ENCODE measurements at places on chromosomes 3 and 15.

DNA sequence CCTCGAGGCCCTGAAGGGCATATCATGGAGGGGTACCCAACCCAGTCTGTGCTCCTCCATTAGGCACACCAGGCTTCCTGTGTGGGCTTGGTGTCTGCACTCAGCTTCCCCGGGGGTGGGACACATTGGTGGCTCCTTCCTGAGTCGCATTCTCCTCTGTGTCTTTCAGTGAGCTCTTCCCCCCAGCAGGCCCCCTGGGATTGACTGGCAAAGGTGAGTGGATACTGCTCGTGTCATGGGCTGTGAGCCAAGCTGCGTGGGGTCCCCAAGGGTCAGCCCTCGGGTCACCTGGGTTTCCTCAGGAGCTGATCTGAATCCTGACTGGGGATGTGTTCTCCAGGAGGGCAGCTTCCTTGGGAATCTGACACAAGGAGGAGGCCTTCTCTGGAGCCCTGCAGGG is 231.0 kb downstream of the SNRPN start:
- DNase-seq = no peak

- no peak for DNase-seq
Observed at GRCh38 chr3:182979674-182980191, 605 bp downstream of the DCUN1D1 start.

DNA sequence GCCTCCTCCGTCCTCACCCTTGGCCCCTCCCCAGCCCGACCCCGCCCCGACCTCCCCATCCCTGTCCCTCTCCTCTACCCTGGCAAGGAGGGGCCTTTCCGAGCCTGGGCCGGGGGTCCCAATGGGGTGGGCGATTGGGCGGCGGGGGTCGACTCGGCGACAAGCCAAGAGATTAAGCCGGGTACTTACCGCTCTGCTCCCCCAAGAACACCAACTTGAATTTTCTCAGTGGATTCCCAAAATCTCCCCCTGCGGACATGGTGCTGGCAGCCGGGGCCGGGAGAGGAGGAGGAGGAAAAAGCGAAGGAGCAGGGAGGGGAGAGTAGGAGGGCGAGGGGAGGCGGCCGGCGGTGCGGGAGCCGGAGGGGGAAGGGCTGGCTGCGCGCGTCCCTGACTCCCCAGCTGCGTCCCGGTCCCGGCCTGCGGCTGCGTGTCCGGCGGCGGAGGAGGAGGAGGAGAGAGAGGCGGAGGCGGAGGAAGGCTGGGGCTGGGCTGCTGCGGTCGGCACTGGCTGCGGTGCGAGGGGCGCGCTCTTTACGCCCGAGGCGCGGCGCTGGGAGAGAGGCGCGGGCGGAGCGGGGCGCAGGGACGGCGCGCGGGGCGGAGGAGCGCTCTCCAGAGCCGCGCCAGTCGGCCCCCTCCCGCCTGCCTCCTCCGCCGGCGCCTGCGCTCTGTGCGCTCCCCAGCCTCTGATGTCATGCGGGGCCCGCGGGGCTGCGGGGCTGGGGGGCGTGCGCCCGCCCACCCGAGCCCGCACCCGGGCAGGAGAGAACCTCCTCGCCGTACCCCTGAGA is at the start of gene RAB6B:
RAB6B (minus strand) TSS at position 675 of the 794 bp plus-strand sequence; CDS start at position 259, 416 bp downstream.
- DNase-seq = no peak

GRCh38 chr3:10223676-10224639 is 24.3 kb upstream of the TATDN2 start:
- DNase-seq = no peak

DNA sequence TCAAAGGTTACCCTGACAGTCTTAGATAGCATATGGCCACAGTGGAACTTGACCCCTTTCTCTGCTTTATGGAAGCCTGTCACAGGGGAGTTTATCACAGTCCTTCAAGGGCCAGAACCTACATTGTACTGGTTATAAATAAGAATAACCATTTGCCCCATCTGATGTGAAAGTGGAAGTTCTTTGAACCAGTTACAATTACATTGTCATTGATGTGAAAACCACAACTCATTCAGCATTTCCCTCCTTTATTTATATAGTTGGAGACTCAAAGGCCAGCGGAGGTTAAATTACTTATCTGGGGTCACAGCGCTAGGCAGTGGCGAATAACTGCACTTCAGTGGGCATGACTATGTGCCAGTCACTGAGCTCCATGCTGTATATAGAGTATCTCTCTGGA is 60.5 kb upstream of the TBC1D5 start:
- no peak for DNase-seq

DNA sequence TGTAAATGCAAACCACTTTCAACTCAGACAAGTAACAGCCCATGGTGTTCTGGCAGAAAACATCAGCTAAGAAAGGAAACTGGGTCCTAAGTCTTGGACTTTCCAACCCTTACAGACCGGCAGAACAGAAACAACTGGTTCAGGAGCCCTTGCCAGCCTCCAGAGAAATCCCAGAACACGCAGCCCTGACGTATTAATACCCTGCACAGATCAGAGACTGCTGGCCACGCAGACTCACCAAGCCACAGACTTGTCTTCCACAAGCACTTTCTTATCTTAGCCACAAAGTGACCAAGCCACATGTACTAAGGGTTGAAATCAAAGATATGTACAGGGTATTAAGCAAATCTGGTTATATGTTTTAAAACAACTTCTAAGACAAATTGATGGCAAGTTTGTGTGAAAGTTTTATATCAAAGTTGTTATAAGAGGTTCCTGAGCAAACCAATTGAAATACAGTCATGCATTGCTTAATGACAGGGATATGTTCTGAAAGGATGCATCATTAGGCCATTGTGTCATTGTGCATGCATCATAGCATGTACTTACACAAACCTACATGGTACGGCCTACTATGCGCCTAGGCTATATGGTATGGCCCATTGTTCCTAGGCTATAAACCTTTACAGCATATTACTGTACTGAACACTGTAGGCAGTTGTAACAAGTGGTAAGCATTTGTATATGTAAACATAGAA is 36.8 kb downstream of the BTD start:
- no peak for DNase-seq

DNA sequence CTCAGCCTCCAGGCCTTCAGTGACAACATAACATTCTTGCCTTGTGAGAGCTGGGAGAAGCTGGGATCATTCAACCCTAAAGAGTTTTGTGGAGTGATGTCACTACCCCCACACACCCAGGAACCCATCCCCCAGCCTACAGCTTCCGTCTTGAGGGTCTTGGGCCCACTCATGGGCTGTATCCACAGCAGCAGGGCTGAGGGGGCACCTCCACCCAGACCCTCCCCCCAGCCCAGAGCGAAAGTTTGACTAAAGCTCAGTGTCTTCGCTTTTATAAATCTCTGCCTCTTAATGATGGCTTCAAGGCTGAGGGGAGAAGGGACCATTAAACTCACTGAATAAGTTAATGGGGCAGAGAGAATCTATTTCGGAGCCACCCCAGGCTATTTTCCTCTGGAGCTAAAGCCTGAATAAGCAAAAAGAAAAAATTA is 23.8 kb downstream of the NTRK3 start:
- no peak for DNase-seq

DNA sequence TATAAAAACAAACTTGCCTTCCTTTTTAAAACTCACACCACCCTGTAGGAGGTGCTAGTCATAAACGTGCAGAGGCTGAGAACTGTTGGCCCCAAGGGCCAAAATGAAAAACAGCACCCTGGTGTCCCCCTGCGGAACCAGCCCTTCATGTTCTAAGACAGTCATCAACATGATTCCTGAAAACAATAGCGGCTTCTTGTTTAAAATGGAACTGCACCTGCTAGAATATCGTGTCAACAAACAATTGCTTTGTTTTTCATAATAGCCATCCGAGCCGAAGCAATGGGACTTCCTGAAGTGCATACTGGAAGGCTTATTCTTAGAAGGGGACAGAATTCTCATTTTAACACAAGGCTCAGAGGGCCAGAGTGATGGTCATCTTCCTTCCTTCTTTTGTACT is 43.7 kb downstream of the MECOM start:
- no peak for DNase-seq

DNA sequence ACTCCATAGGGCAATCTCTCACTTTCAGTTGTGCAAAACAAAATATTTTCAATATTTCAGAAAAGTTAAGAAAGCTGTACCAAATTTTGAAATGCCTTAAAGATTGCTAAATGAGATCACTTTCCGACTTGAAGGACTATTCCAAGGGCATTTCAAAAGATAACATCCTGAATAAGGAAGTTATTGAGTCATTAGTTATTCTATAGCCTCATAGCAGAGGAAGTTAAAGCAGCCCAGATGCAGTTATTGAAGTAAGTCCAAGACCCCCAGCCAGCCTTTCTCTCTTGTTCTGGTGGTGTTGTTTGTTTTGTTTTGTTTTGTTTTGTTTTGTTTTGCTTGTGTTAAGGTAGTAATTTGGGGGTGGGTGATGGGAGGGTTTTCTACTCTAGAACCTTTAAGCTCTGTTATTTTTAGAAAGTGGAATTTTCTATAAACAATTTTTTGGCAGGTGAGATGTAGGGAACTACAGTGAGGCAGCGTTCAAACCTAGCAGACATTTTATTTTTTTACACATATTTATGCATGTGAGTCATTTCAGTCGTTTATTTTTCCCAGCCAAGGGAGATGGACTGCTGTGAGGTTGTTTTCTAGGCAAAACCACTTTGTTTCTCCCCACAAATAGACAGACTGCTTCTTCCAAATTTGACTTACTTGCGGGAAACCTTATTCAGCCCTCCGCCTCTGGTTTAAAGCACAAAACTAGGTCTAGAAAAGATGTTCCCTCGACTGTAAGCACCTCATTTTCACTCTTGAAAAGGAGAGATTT is 216.3 kb upstream of the ARPP21 start:
- no peak for DNase-seq

DNA sequence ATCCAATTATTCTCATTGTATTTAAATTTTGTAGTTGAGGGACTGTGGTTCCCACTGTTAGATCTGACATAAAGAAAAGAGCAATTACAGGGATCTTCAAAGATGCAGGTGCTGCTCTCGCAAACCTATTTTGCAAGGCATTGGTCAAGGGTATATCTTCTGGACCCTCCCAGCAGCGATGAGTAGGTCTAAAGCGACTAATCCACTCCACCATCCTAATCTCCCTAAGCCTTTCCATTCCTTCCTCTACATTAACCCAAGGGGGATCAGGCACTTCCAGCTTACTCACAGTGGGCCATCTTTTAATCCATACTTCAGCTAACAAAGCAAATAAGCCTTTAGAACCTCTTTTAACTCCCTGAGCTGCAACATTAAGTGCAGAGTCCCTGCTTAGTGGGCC is 37.0 kb upstream of the CPOX start:
- DNase-seq = no peak

- no peak for DNase-seq
Observed at GRCh38 chr15:72538931-72539330, 64.8 kb downstream of the ARIH1 start.

DNA sequence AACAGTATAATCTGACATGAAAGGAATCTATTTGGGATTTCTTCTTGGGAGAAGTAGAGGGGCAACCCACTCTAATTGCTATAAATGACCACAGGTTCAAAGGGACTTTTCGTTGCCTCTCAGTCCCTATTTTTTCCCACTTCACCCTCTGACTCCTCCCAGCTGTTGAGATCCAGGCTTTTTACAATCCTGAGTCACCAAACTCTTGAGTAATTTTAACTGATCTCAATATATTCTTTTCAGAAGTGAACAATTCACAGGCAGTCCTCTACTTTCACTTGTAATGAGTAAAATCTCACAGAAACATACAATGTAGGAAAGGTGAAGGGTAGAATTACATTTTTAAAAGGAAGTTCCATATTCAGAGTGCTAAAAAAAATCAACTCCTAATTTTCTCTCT is 44.6 kb downstream of the EIF4E3 start:
- no peak for DNase-seq

GRCh38 chr3:154795582-154795981 is 284.5 kb upstream of the MME start:
- no peak for DNase-seq

GRCh38 chr15:74611341-74611740 is 4.3 kb upstream of the CLK3 start:
- DNase-seq = no peak

DNA sequence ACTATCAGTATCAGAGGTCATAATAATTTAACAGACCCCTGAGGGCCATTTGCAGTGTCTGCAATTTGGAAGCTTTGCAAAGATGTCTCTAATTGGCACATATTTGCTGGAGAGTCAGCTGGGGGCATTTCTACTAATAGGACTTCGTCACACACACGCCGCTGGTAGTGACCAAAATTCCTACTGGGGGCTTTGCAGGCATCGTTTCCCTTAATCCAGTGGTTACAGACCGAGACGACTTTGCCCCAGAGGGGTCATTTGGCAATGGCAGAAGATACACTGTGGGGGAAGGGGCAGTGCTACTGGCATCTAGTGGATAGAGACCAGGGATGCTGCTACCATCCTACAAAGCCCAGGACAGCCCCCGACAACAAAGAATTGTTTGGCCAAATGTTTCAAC is 151.0 kb upstream of the LRTM1 start:
- no peak for DNase-seq

GRCh38 chr3:37135561-37135960 is 38.8 kb downstream of the LRRFIP2 start:
- no peak for DNase-seq
